ENCODE measurements at places on chromosomes 3 and 15.
A peak's percentile ranks its signal among the peaks of the same experiment; 100 is the strongest.

GRCh38 chr3:60932643-60933042, 318.6 kb downstream of the FHIT start:
- DNase-seq, result no peak

GRCh38 chr15:92892201-92892555, 7.9 kb upstream of the CHD2 start:
- DNase-seq, result no peak

GRCh38 chr15:96306321-96306720, 24.2 kb upstream of the NR2F2 start:
- no peak for DNase-seq

- DNase-seq, result no peak
Observed at GRCh38 chr3:12139111-12139511, 19.6 kb downstream of the TIMP4 start.

GRCh38 chr3:132756108-132756650, 34.0 kb upstream of the NPHP3 start:
- DNase-seq, result no peak

DNA sequence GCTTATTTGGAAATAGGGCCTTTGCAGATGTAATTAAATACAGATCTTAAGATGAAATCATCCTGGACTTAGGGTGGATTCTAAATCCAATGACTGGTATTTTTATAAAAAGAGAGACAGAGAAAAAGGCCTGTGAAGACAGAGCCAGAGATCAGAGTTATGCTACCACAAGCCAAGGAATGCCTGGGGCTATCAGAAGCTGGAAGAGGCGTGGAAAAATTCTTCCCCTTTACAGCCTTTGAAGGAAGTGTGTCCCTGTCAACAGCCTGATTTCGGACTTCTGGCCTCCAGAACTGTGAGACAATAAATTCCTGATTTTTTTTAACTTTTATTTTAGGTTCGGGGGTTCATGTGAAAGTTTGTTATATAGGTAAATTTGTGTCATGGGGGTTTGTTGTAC, 154.1 kb upstream of the CADPS start:
- DNase-seq, result no peak

- no peak for DNase-seq
Observed at GRCh38 chr15:55254916-55255679, 34.5 kb downstream of the RAB27A start.

GRCh38 chr15:45648521-45649200, 13.8 kb downstream of the SQOR start:
- no peak for DNase-seq

GRCh38 chr15:74203914-74204431, 1.4 kb upstream of the STRA6 start:
- DNase-seq, result no peak

- peak; percentile 0 for DNase-seq
Observed at GRCh38 chr3:5657106-5657505, 469.6 kb downstream of the EDEM1 start.

DNA sequence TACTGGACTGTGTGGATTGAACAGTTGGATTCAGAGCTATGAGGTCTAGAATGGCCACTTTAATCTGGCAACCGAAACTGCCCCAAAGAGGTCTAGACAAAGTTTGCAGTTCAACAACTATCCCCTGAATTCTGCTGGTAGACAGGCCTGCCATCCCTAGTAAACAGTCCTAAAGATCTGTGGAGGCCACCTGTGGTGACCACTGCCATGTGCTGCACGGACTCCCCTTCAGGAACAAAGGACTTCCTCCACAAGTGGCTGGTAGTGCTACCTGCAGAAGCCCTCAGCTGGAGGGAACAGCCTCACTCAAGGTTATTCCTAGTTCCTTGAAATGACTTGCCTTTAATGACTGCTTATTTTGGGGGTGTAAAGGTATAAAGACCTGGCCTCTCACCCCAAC, 6.1 kb downstream of the TNFAIP8L3 start:
- no peak for DNase-seq

DNA sequence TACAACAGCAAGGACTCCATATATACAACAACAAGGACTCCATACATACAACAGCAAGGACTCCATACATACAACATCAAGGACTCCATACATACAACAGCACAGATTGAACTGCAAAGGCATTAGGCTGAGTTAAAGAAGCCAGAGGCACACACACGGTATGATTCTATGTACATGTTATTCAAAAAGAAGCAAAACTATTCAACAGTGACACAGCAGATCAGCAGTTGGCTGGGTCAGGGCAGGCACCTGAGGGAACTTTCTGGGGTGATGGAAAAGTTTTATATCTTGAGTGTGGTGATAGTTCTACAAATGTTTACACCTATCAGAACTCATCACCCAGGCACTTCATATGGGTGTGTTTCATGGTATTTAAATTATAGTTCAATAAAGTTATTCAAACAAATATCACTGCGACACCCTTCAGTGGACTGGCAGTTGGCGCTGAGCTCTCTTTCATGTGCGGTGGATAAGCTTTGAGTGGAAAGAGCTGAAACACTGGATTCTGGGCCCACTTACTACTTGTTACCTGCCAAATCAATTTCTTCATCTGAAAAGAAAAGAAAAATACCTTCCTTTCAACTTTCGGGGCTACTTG, 28.0 kb downstream of the RFTN1 start:
- no peak for DNase-seq

GRCh38 chr15:64717735-64718495, 57.5 kb downstream of the RBPMS2 start:
- DNase-seq, result no peak

DNA sequence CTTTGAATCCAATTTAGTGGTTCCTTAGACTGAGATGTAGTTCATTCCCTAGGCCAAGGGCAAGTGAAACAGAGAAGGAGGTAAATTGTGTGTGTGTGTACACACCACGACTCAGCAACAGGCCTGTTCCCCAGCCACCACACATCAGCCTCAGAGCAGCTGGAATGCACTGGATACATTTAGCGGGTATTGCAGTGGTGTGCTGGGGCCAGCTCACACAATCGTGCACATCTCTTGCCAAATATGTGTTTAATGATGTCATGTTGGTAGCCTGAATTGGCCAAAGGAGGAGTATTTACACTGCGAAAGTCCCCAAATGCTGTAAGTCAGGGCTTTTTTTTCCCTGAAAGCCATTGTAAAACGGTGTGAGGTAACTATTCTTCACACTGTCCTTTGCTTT, 82.3 kb downstream of the RBPMS2 start:
- no peak for DNase-seq

GRCh38 chr3:153469162-153469561, 307.1 kb downstream of the RAP2B start:
- no peak for DNase-seq

DNA sequence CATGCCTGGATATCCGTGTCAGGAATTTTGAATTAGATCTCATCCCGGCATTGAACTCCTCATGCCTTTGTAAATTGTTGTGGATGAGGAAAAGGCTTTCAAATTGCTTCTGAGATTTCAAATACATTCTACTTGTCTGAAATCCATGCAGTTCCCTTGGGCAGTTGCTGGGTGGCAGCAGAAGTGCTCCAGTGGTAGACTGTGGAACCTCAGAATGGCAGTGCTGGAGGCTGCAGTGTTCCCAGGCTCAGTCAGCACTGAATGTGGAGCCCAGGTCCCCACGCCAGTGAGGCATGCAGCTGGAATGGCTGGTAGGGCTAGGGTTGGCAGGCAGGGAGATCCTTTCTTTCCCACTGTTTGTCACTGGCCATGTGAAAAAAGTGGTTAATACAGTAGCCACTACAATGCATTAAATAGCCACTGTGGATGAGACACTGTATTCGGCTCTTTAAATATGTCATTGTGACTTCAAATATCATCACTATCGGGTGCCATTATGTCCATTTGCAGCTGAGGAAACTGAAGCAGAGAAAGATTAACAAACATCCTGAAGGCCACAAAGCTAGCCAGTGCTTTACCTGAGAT, 98.6 kb downstream of the TPRG1 start:
- peak; percentile 32 for DNase-seq

- DNase-seq, result no peak
Observed at GRCh38 chr15:75864213-75865059, 21.2 kb downstream of the UBE2Q2 start.

DNA sequence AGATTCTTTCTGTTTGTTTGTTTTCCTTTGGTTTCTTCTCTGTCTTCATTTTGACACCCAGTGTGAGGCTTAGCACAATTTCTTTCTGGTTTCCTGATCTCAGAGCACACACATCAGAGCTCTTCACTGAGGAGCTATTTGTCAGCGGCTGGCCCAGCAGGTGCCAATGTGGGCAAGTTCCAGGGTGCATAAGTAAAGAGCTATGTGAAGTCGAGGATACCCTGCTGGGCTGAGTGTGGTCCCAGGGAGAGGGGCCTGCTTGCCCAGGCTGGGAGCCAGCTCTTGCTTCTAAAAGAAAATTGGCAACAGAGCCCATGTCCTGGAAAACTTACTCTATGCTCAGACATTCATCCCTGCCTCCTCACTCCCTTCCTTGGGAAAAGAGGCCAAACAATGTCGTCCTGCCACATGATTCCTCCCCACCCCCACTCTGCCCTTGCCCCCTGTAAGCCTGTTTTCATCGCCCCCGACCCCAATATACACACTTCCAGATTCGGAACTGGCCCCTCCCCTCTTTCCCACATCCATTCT, 101.2 kb downstream of the ST8SIA2 start:
- DNase-seq, result no peak

- DNase-seq, result peak; percentile 87
Observed at GRCh38 chr3:128153156-128154041, at the start of gene EEFSEC. TSS of gene EEFSEC (plus strand) at chr3:128153481. CDS start at chr3:128153508, 27 bp downstream.

DNA sequence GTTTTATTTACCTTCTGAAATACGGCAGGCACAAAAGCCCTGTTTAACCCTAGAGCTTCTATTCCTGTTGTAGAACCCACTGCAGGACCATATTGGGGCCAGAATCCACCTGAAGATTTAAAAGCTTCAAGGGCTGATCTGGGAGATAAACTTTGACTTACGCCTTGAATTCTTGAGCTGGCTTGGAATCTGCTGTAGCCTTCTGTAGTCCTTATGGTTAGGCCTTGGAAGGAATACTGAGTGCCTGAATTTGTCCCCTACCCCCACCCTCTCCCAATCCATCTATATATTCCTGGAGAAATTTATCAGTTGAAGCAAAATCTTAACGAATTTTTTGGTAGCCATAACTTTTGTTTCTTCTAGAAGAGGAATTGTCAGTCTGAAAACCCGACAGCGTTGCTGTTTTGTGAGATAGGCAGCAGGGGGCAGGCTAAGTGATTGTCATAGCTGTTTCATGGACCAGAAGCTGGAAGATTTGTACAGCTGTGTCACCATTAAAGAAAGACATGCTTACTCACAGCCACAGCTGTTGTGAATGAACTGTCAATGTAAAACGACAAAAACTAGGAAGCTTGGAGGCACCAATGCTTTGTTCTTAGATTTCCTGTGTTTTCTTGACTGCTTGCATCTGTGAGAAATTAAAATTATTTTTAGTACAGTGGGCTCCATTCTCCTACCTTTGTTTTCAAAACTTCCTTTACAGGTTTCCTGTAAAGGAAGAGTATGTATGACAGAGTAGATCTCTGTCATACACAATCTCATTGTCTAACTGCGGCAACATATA, 12.8 kb downstream of the LXN start:
- DNase-seq, result peak; percentile 60

DNA sequence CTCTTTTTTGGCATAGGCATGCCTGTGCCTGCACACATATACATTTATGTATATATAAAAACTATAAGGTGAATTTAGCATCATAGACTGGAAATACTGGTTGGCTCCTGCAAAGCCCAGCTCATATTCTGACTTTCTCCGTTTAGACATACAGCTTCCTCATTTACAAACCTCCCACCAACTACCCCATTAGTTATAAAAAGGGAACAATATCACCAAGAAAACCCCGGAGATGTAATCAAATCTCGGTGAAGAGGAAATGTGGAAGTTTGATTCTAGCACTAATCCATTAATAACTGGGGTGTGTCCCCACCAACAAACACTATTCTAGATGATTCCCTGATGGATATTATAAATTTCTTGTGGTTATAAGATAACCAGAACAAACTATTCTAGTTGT, 517.7 kb upstream of the TBL1XR1 start:
- no peak for DNase-seq
